ENCODE measurements at places on chromosomes 16 and 17. TPM values are rescaled to one million over a fixed set of nuclear protein-coding genes. Genes with fewer than 3 reads are reported as not detected.

The C16orf74 gene
- total RNA-seq = 0.98 TPM

The TPSG1 gene
- not detected for total RNA-seq

The KCNAB3 gene
- total RNA-seq = 3.7 TPM

The IRX5 gene
- not detected for total RNA-seq

The CACNG3 gene
- total RNA-seq = 5.2 TPM

The FBXO39 gene
- total RNA-seq = not detected

The WNT9B gene
- under 0.01 TPM for total RNA-seq

The GUCY2D gene
- 0.25 TPM for total RNA-seq

The NLK gene
- total RNA-seq = 33.9 TPM

The SLC47A1 gene
- total RNA-seq = 3.7 TPM

The CASKIN2 gene
- 5.7 TPM for total RNA-seq

The MILR1 gene
- 0.98 TPM for total RNA-seq

The NPIPA7 gene
- 2.0 TPM for total RNA-seq

The NUDT7 gene
- total RNA-seq = 1.7 TPM

The OR1E2 gene
- not detected for total RNA-seq

The NT5M gene
- total RNA-seq = 4.7 TPM

The SNAI3 gene
- total RNA-seq = under 0.01 TPM

The HSD3B7 gene
- total RNA-seq = 0.74 TPM

The SCNN1B gene
- total RNA-seq = not detected

The HAP1 gene
- total RNA-seq = under 0.01 TPM

The MAZ gene
- 246 TPM for total RNA-seq

The UBE2O gene
- 30.7 TPM for total RNA-seq

The GINS2 gene
- total RNA-seq = 3.4 TPM

The HBA2 gene
- total RNA-seq = 393 TPM

The CIBAR2 gene
- total RNA-seq = 0.49 TPM

The C16orf95 gene
- total RNA-seq = 2.0 TPM

The FZD2 gene
- total RNA-seq = 6.9 TPM

The MYL4 gene
- total RNA-seq = 0.49 TPM

The HCRT gene
- total RNA-seq = not detected

The E4F1 gene
- 18.9 TPM for total RNA-seq

The SERPINF2 gene
- total RNA-seq = not detected

The ACSM2A gene
- total RNA-seq = not detected

The ZNF750 gene
- total RNA-seq = not detected

The SSTR5 gene
- not detected for total RNA-seq

The DNASE1L2 gene
- 1.5 TPM for total RNA-seq

The ATP1B2 gene
- total RNA-seq = 13.8 TPM

The MYCBPAP gene
- 1.2 TPM for total RNA-seq

The ITGA2B gene
- 0.98 TPM for total RNA-seq

The PRSS22 gene
- total RNA-seq = not detected

The PRAC2 gene
- not detected for total RNA-seq

The LPCAT2 gene
- total RNA-seq = 2.5 TPM

The KRT32 gene
- not detected for total RNA-seq

Measured in temporal lobe (tissue), 4 donors.